Cardiac atrium fibroblast (primary cell): ENCODE measurements at places on chromosomes 16 and 17. TPM values are rescaled to one million over a fixed set of nuclear protein-coding genes. Genes with fewer than 3 reads are reported as not detected.

The CLEC19A gene
- not detected in 2 replicates for total RNA-seq

The CCL3 gene
- total RNA-seq, result not detected in 2 replicates

The DUS2 gene
- 14.7 and 19.5 TPM in 2 replicates for total RNA-seq

The KRT23 gene
- not detected in 2 replicates for total RNA-seq

The CISD3 gene
- 5.8 and 19.0 TPM in 2 replicates for total RNA-seq

The GAS2L2 gene
- 0.18 and 0.32 TPM in 2 replicates for total RNA-seq

The NPIPA8 gene
- total RNA-seq, result 5.7 and 22.9 TPM in 2 replicates

The CHST6 gene
- total RNA-seq, result 0.72 and 0.97 TPM in 2 replicates

The RNFT1 gene
- 6.9 and 7.8 TPM in 2 replicates for total RNA-seq

The RNF227 gene
- total RNA-seq, result 0.72 and 1.1 TPM in 2 replicates

The CALB2 gene
- total RNA-seq, result 5.2 TPM in 1 of 2 replicates, not detected in the other

The EMC6 gene
- 19.1 and 40.1 TPM in 2 replicates for total RNA-seq

The HOXB9 gene
- not detected in 2 replicates for total RNA-seq

The C16orf92 gene
- total RNA-seq, result not detected in 2 replicates

The APOBR gene
- not detected in 2 replicates for total RNA-seq

The SDR42E2 gene
- under 0.01 TPM in 1 of 2 replicates, not detected in the other for total RNA-seq

The OR1F1 gene
- not detected in 2 replicates for total RNA-seq

The NOD2 gene
- not detected in 2 replicates for total RNA-seq

The ZNF385C gene
- not detected in 2 replicates for total RNA-seq

The NKIRAS2 gene
- 60.7 and 84.6 TPM in 2 replicates for total RNA-seq
